ENCODE measurements at places on chromosomes 5 and 9.

GRCh38 chr5:154858972-154859871, 795 bp downstream of the CNOT8 start:
- no peak for DNase-seq

GRCh38 chr5:141958113-141958512, at the start of gene PCDH12:
PCDH12 (minus strand) TSS chr5:141958202; CDS start chr5:141957851, 351 bp downstream.
- no peak for DNase-seq

DNA sequence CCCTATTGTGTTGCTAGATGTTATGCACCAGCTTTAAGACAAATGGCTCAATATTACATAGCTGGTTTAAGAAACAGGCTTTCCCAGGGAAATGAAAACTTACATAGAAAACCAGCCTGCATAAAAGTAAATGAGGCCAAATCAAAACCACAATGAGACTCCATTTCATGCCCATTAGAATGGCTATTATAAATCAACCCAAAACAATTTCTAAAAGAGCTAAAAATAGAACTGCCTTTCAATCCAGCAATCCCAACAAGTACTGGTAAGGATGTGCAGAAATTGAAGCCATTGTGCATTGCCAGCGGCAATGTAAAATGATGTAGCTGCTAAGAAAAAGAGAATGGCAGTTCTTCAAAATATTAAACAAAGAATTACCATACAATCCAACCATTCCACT, 1170.0 kb upstream of the CDH9 start:
- DNase-seq, result no peak

- DNase-seq, result no peak
Observed at GRCh38 chr5:5739490-5739945, 317.0 kb downstream of the ICE1 start.

GRCh38 chr5:84474126-84474525, 89.4 kb upstream of the EDIL3 start:
- no peak for DNase-seq

GRCh38 chr5:143174714-143175398, 228.6 kb downstream of the NR3C1 start:
- no peak for DNase-seq

DNA sequence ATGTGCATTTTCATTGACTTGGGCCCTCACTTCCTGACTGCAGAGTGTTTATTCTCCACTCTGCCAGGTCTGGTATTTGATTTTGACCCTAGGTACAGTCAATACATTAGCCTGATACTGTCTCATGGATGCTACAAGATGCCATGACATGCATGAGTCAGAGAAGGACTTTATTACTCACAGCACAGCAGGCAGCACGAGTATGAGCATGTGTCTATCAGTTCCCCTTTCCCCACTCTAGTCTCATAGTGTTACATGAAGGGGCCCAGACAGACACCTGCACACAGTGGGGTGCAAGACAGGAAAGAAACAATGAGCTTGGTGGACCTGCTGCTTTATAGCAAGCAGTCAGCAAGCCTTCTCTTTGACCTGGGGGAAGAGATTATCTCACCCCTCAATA, 19.6 kb downstream of the ITGA2 start:
- DNase-seq, result no peak

- no peak for DNase-seq
Observed at GRCh38 chr5:112735702-112736101, 2.0 kb upstream of the APC start.

DNA sequence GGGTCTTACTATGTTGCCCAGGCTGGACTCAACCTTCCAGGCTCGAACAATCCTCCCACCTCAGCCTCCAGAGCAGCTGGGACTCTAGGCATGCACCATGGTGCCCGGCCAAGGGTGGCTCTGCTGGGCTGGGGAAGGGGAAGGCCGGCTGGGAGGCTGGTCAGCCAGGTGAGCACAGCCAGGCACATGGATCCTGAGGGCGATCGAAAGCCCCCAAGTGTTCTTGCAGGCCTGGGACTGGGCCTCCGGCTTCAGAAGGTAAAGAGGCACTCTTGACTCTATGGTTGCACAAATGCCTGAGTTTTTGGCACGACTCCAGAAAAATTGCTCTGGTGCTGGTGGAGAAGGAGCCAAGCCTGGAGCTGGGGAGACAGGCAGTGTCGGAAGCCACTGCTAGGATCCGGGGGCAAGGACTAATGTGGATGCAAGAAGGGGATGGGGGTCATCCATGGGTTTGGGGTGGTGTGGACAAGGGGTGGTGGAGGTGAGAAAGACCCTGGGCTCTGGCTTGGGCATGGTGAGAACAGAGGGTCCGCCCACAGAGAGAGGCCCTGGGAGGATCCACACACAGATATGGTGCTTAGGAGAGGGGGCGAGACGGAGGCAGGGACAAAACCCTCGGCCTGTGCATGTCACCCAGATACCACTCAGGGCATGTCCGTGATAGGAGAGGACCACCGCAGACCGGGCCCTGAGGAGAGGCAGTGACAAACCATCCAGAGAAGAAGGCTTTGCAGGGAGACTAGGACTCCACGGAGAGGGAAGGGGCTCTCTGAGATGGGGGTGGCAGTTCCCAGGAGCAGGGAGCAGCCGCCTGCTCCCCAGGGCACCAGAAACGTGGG, 51.1 kb upstream of the COL5A1 start:
- DNase-seq, result no peak

GRCh38 chr5:65809817-65810531, 88.0 kb downstream of the NLN start:
- DNase-seq, result no peak

GRCh38 chr9:87212605-87213021, 265.3 kb upstream of the GAS1 start:
- no peak for DNase-seq

DNA sequence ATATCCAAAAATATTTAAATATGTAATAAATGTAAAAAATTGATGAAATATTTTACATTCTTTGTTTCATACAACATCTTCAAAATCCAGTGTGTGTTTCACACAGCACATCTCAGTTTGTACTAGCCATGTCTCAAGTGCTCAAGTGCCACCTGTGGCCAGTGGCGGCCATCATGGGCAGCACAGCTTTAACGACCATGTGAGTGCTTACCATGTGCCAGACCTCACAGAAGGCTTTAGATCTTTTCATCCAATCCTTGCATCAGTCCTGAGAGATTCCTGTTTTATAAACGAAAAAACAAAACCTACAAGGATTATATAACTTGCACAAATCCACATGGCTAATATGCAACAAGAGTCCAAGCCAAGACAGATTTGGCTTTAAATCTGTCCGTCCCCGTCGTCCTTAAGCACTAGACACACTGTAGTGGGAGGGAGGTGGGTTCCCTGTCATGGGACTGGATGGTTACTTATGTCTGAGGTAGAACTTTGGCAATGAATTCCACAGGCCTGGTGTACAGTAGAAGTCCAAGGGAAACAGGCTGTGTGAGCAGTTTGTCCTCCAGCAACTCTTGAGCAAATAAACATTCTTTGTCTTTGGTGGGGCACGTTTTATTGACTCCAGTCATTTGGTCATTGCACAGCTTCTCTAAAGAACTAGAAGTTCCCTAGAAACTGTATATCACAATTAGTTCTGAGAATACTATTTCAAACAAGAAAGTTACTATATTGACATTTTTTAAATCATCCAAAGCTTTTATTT, 25.0 kb upstream of the F2R start:
- DNase-seq, result no peak

DNA sequence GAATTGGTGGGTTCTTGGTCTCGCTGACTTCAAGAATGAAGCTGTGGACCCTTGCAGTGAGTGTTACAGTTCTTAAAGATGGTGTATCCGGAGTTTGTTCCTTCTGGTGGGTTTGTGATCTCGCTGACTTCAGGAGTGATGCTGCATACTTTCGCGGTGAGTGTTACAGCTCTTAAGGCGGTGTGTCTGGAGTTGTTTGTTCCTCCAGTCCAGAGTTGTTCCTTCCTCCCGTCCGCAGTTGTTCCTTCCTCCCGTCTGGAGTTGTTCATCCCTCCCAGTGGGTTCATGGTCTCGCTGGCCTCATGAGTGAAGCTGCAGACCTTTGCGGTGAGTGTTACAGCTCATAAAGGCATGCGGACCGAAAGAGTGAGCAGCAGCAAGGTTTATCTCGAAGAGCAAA, 159.6 kb upstream of the ADAMTSL1 start:
- DNase-seq, result no peak

DNA sequence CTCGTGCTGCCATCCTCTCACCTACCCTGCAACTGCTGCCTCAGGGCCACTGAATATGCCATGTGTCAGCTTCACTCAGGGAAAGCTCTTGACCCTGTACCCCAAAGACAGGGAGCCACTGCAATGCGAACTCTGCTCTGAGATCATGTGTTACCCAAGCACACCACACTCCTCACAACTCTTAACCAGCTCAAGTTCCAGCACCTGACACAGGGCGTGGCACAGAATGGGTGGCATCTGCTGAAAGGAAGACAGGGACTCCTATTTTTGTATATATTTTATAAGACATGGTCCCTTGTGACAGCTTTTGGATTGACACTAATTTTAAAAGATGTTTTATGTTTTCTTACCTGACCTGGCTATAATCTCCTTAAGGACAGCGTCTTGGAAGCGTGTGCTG, 10.7 kb downstream of the PHYKPL start:
- DNase-seq, result peak; percentile 9

- DNase-seq, result no peak
Observed at GRCh38 chr5:36105819-36106218, 39.1 kb upstream of the UGT3A2 start.

DNA sequence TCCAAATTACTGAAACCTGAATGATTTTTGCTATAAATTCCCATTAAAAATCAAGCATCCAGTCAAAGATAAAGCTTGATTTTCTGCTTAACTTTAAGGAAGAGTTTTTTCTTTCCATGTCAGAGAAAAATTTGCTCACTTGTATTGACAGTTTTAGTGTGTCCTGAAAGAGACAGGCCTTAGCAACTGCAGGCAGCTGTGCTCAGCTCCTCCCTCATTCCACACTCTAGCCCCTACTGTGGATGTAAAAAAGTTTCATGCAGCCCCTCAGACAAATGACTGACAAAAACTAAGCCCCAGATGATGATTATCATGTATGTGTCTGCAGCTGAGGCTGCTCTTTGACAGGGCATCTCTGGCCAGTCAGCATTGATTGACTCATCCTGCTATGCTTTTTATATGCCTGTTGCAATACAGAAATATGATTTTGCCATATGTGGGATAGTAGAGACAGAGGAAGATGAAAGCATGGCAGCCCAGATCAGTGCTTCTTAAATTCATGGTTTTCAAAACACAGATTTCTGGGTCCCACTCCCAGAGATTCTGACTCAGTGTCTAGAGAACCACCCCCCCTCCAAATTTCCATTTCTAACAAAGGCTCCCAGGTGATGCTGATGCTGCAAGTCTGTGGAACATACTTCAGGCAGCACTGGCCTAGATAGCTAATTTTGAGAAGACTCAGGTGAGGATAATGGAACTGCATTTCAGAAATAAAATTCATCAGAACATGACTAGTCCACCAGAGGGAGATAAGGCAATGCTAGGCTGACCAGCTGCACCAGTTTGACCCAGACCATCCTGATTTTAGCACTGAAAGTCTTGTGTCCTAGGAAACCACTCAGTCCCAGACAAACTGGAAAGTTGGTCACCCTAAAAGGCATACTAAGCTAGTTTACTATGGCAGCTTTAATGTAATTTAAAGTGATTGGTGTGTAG, 298.7 kb upstream of the KCNN2 start:
- DNase-seq, result no peak

- no peak for DNase-seq
Observed at GRCh38 chr9:132898051-132898450, 19.4 kb downstream of the SPACA9 start.
